Naive thymus-derived CD8-positive, alpha-beta T cell (primary cell): ENCODE measurements at places on chromosomes 13 and 19.

DNA sequence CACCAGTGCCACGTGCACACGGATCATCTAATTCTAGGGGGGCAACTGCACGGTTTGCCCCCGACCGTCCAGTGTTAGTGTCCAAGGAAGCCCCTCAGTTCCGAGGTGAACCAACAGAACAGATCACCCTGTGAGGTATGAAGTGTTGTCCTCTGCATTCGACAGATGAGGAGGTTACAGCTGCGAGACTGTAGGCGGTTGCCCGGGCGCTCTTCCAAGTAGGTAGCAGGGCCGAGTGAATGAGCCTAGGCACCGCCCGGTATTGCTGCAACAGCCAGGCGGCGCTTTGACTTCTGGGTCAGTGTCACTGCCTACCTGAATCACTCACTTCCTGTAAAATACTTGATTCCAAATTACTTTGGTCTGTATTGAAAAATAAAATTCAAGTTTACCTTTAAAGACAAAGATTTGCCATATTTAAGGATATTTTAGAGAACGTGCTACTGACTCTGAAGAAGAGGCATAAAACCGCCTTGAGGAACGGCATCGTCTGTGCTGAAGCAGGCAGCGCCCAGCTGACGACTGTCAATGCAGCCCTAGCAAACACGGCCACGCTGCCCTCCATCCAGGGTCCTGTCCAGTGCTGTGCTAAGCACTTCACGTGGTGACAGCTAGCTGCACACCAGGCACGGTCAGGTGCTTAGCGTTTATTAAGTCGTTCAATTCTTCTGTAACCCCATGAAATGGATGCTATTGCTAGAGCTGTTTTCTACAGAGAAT is 19.3 kb upstream of the RASA3 start:
- DNase-seq: peak; percentile 61

GRCh38 chr19:29620931-29621351 is 14.9 kb downstream of the POP4 start:
- DNase-seq: no peak

- DNase-seq: no peak
These were observed 28.6 kb upstream of the TCF3 start for GRCh38 chr19:1680976-1681375.

DNA sequence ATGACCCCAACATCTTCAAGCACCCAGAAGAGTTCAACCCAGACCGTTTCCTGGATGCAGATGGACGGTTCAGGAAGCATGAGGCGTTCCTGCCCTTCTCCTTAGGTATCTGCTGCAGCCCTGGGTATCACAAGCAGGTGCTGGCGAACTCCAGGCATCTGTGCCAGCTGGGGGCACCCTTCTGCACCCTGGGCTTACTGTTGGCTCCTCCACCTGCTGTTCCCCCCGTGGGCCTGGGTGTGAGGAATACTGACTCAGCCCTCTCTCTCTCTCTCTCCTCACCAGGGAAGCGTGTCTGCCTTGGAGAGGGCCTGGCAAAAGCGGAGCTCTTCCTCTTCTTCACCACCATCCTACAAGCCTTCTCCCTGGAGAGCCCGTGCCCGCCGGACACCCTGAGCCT is 13.0 kb downstream of the CYP2S1 start:
- DNase-seq: no peak

- DNase-seq: no peak
These were observed 12.2 kb downstream of the SMAD9 start for GRCh38 chr13:36907821-36908220.

DNA sequence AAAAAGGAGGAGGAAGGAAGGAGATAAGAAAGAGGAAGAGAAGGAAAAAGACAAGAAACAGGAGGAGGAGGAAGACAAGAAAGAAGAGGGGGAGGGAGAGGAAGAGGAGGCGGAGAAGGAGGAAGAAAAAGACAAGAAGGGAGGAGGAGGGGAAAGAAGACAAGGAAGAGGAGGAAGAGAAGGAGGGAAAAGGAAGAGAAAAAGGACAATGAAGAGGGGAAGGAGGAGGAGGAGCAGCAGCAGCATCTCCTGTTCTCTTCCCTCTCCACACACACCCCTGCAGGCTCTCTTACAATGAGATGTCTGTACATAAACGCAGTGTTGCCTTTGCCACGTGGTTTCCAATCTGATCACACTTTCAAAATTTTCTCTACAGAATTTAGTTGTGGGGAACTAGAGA is 66.6 kb downstream of the RUBCNL start:
- no peak for DNase-seq

- peak; percentile 95 for DNase-seq
These were observed 3.6 kb downstream of the PRMT1 start for GRCh38 chr19:49680421-49681351.

GRCh38 chr19:54660964-54661363 is 1.8 kb upstream of the LILRB4 start:
- no peak for DNase-seq

GRCh38 chr13:33228648-33229445 is 56.7 kb downstream of the STARD13 start:
- DNase-seq: peak; percentile 44

GRCh38 chr13:27012482-27013197 is 159.0 kb downstream of the USP12 start:
- DNase-seq: no peak

DNA sequence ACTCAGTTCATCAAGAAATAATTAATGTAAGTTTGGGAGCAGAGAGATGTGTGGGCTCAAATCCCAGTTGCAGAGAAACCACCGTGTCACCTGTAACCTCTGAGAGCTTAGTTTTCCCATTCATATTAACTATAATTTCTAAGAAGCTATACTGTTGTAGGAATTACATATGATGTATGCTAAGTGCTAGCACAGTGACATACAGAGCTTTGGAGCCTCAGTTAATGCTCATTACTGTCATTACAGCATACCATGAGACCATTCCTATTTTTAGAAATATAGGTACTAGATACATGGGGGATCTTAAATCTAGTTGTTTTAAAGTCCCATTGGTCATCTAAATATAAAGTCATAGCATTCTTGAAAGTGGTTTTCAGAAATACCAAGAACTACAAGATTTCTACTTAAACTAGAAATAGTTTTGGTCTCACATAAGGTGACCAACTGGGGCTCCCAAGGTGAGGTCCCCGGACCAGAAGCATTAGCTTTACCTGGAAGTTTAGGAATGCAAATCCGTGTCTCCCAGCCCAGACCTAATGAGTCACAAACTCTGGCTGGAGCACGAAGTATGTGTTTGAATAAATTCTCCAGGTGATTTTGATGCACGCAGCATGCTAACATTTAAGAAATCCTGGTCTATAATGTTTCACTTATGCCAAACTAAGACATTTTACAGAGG is 144.6 kb downstream of the LACC1 start:
- DNase-seq: no peak

DNA sequence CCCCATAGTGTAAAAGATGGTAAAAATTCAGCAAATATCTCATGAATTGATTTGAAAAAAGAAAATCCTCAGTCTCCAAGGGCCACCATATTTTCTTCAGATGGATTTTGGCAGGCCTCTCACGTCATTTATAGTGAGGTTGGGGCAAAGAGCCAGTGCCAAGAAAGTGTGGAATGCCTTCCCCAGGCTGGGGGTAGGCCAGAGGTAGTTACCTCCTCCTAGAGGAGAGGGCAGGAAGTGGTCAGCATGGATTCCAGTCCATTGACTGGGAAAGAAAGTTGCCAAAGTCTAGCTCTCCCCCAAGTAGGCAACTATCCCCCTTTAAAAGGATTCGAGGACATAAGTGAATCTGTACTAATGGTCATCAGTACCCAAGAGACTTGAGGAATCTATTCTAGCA is 68.4 kb upstream of the KCTD4 start:
- DNase-seq: no peak

DNA sequence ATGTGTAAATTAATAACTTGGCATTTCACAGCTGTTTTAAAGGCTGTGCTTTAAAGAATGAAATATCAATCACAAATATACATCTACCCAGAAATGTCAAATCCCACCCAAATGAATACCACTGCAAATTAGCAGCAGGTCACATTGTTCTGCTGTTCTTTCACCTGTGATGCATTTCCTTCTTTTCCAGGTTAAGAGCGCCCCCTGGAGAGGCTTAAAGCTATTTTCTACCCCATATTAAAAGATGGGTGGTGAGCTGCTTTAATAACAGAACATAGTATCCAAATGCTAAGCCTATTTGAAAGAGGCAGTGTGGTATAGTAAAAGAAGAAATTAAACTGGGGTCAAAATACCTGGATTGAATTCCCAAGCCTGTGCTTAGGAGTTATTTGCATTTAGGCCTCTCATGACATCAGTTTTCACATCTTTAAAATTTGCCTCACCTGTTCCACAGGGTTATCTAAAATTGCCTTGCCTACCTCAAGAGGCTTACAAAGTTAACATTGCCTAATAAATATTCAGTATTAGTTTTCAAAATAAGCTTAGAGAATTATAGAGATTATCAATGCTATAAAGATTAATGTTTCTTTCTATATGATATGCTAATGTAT is 396.9 kb upstream of the SLITRK5 start:
- DNase-seq: no peak

- no peak for DNase-seq
These were observed 17.7 kb downstream of the SBNO2 start for GRCh38 chr19:1156305-1156801.

DNA sequence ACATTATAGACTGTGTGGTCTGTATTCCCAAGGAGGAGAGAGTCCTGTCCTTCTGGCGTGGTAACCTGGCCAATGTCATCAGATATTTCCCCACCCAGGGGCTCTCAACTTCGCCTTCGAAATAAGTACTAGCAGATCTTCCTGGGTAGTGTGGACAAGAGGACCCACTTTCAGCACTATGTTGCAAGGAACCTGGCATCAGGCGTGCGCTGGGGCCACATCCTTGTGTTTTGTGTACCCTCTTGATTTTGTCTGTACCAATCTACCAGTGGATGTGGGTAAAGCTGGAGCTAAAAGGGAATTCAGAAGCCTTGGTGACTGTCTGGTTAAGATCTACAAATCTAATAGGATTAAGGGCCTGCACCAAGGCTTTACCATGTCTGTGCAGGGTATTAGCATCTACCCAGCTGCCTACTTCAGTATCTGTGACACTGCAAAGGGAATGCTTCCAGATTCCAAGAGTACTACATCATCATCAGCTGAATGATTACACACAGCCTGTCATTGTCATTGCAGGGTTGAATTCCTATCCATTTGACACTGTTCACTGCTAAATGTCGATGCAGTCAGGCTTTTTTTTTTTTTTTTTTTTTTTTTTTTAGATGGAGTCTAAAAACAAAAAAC is 148.0 kb downstream of the PRR20E start:
- no peak for DNase-seq

GRCh38 chr19:29506619-29506911 is 19.2 kb upstream of the VSTM2B start:
- peak; percentile 24 for DNase-seq

DNA sequence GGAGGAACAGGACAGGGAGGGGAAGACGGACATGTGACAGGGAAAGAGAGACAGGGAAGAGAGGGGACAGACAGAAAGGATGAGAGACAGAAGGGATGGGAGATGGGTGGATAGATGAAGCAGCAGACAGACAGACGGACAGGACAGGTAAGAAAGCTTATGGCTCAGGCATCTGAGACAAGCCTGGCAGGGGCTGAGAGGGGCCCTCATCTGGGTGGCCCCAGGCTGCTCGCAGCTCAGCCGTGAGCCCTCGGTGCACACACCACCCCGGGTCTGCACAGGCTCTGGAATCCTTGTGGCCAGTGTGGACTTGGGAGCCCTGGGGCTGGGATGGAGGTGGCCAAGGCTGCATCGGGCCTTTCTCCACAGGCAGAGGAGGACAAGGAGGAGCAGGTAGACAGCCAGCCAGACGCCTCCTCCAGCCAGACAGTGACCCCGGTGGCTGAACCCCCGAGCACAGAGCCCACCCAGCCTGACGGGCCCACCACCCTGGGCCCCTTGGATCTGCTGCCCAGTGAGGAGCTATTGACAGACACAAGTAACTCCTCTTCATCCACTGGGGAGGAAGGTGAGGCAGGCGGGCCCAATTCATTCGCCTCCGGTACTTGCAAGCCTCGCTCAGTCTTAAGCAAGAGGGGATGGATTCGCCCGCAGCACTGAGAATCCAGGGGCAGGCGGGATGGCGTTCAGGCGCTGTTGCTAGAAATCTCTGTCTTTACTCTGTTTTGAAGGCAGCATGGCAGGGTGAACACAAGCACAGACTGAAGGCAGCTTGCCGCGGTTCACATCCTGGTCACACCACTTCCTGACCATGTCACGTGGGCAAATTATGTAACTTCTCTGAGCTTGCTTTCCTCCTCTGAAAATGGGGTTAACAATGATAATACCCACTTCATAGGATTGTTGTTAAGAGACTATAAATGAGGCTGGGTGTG is 14.0 kb downstream of the GRAMD1A start:
- peak; percentile 62 for DNase-seq

GRCh38 chr13:103895835-103896531 is 829.8 kb upstream of the SLC10A2 start:
- no peak for DNase-seq

- no peak for DNase-seq
These were observed 18.0 kb downstream of the GTF2F2 start for GRCh38 chr13:45138282-45138681.

- DNase-seq: no peak
These were observed 13.7 kb downstream of the RNASEH2B start for GRCh38 chr13:50923272-50923671.

- DNase-seq: no peak
These were observed 13.8 kb upstream of the ZNF724 start for GRCh38 chr19:23263870-23264590.

GRCh38 chr13:41673640-41674039 is 216.3 kb downstream of the RGCC start:
- no peak for DNase-seq

DNA sequence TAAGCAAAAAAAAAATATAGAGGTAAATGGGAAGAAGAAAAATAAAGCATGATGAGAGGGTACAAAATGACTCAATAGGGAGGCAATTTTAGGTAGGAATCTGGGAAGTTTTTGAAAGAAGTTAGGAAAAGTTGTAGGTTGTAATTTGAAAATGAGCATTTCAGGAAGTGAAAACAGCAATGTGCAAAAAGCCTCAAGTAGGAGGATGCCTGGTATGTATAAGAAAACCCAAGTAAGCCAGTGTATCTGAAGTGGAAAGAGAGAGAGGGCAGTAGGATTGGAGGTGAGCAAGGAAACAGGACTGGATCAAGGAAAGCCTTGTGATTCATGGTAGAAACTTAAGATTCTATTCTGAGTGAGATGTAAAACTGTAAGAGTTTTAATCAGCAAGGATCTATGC is 121.6 kb upstream of the SPRY2 start:
- no peak for DNase-seq

DNA sequence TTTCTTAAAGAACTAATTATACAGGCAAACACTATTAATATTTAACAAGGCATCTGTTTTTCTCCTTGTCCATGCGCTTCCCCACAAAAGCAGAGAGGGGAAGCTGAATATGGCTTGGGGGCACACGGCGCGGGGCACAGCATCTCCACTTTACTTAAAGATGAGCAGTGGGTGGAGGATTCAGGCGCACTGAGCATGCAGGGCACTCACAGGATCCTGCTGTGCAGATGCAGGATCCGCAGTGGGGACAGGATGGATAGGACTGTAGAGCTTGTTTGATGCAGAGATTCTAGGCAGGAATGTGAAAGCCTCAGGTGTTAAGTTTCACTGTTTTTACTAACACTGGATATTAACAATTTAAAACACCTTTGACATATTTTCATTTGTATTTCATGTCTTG is 43.3 kb downstream of the ATP11A start:
- no peak for DNase-seq

GRCh38 chr13:24215126-24215525 is 54.6 kb downstream of the SPATA13 start:
- no peak for DNase-seq
